ENCODE measurements at places on chromosomes 4 and X.

DNA sequence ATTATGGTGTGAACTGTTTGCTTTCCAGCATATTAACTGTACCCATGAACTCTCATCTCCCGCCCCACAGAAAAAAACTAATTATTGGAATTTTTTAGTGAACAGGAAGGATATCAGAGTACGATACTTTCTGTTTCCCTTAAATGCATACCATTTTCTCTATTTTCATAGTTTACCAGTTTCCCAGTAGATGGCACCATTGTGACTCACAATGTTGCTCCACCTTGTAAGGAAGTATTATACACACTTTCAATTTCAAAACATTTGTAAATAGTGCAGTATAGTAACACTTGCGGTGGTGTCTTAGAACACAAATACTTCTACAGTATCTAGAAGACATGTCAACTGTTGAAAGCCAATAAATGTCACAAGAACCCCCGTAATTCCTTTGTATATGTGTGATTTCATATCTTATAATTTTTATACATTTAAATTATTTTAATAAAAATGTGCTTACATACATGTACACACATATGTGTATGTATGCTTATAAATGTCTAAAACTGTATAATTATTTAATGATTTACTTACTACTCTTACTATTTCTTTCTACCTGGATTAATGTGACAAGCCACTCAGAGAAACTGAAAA lies 167.3 kb downstream of the SLIT2 start:
- DNase-seq: no peak

DNA sequence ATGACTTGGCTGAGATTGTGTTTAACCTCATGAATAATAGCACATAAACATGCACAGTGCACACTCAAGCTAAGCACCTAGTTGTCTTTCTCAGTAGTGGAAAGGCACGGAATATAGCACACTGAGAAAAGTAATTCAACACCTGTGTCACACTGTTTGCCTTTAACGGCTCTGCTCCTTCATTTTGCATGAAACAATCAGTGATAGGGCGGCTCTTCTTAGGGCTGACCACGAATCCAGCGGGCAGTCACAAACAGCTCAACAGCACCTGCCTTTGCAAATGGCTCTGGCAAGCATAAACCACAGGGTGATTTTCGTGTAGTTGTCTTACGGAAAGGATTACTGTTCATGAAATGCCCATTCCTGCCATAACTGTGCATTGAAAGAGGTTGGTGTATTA lies 954.0 kb upstream of the TENM3 start:
- DNase-seq: no peak

DNA sequence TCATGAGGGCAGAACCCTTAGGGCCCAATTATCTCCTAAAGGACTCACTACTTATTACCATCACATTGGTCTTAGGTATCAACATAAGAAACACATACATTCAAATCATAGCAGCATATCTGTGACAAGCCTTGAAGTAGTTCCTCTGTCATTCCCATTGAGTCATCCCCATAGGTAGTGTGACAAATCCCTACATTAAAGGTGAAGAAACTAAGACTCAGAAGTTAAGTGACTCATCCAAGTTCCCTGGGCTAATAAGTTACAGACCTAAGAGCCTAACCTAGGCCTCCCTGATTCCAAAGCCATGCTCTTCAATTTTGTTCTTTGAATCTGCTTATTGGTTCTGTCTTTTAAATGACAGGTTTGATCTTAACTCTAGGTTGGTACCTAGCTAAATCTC lies 58.2 kb downstream of the CD38 start:
- DNase-seq: no peak

DNA sequence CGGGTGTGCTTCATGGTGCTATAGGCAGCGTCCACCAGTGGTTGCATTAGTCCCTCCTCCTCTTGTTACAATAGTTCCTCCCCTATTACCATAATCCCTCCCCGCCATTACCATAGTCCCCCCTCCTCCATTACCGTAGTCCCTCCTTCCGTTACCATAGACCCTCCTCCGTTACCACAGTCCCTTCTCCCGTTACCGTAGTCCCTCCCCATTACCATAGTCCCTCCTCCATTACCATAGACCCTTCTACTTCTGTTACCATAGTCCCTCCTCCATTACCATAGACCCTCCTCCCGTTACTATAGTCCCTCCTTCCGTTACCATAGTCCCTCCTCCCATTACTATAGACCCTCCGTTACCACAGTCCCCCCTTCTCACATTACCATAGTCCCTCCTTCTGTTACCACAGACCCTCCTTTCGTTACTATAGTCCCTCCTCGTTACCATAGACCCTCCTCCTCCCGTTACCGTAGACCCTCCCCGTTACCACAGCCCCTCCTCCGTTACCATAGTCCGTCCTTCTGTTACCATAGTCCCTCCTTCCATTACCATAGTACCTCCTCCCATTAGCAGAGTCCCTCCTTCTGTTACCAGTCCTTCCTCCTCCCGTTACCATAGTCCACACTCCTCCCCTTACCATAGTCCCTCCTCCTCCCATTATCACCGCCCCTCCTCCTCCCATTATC lies 129.6 kb downstream of the DHRSX start:
- no peak for DNase-seq

DNA sequence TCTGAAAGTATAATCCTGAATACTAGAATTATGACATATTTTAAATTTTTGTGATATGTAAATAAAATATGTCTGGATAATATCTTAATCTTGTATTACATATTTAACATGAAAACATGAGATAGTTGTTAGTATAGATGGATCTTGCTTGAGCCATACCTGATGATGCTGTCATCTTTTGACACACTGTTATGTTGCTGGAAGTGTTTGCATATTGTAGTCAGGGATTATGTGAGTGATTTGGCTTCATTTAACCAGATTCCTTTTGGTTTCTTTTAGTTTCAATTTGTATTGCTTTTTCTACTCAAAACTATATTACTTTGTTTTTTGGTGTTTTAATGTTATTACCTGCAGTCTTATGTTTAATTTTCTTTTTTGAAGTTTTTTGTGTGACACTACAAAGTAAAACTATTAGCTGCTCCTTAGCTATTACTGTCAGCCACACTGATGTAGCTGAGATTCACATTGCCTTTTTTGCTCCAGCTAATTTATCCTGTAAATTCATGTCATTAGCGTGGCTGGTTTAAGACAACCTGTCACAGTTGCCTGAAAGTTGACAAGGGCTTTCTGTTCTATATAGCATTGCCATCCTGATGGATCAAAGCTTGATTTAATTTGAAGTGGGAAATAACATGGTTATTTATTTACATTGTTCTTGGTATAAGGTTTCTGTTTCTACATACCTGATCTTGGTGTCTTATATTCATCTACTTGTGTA lies 33.7 kb downstream of the METAP1 start:
- no peak for DNase-seq

GRCh38 chr4:163558539-163559044 lies 64.1 kb downstream of the TMA16 start:
- no peak for DNase-seq

GRCh38 chrX:12741416-12741815 lies 49.8 kb upstream of the PRPS2 start:
- no peak for DNase-seq

GRCh38 chrX:68420559-68420958 lies 12.7 kb downstream of the OPHN1 start:
- no peak for DNase-seq

DNA sequence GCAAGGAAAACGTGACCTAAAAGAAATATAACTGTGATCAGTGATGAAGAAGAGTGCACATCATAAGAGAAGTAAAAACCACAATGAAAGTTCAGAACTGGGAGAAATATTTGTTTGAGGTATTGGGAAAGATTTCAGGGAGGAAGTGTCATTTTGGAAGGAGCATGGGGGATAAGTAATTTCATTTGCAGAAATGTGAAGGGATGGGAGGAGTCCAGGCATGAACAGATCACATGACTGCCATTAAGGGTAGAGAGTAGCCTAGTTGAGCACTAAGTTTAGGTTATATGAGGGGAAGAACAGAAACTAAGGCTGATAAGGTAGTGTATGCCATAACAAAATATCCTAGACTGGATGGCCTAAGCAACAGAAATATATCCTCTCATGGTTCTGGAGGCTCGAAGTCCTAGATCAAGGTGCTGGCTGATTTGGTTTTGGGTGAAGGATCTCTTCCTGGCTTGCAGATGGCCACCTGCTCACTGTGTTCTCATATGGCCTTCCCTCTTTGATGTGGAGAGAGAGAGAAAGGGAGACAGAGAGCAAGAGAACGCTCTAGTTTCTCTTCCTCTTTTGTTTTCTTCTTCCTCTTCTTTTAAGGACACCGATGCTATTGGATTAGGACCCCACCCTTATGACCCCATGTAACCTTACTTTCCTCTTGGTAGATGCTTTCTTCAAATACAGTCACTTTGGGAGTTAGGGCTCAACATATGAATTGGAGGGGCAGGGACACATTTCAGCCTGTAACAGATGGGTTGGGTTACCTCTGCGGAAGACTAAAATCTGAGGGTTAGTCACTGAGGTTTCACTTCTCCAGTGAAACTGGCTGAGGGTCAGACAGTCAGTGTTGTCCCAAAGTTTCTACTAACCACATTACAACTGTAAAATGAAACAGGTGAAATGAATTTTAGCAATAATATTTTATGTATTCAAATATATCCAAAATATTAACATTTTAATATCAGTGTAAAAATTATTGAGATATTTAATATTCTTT lies 77.9 kb downstream of the EGF start:
- no peak for DNase-seq

All from left ventricle myocardium superior (tissue), 1 donor.